Colonic mucosa (tissue), 4 donors: ENCODE measurements at places on chromosomes 3 and 15.

DNA sequence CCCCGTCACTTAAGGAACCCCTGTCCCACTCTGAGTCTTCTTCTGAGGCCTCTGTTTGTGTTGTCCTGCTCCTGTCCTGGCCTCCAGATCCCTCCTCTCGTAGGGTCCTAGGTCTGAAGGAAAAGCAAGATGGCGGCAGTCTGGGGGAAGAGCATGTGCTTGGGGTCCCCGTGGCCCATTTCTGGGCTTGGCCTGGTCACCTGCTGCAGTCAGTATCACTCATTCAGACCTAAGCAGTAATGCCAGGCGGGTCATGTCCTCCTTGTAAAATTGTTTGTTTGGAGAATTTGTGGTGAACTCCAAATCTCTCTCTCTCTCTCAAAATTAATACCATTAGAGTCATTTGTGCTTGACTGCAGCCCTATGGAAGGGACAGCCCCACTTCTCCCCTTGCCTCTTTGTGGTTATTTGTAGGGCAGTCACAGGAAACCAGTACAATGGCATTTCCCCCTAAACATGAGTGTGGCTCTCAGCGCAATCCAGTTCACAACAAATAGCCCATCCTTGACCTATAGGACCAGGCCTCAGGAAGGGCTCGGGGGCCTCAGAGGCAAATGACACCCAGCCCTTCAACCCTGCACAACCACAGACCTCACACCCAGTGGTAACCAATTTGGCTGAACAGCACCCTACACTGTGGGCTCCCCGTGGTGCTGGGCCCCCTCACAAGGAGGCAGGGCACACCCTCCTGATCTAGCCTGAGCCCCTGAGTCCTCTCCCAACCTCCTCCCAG, 173.5 kb downstream of the OR4M2 start:
- no peak for DNase-seq

- DNase-seq: no peak
Measured at GRCh38 chr15:95799286-95800200, 531.0 kb upstream of the NR2F2 start.

DNA sequence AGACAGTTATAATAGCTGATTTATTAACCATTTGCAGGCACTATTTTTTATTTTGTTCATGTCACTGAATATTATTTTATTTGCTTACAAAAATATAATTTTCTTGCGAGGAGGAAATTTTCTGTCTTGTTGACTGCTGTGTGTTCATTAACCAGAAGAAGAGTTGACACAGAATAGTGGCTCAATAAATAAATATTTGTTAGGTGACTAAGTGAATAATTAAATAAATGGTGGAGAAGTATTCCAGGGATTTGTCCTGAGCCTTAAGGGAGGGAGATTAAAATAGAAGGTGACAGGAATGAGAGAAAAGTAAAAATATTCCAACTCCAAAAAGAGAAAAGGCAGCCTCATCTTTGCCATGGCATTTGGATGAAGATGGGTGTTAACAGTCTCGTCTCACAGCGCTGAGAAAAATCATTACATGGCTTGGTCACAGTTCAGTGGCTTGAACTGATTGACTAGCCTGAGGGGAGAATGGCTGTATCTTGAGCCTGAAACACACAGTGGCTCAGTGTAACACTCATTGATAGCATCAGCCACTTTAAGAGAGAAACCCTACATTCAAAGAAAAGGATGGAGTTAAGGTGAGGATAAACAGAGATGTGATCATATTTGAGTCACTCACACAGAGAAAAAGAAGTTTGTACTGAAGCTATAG, 449.9 kb upstream of the NAALADL2 start:
- DNase-seq: no peak

GRCh38 chr3:96213393-96213792, 601.0 kb upstream of the EPHA6 start:
- DNase-seq: no peak

GRCh38 chr15:101394654-101395053, 94.9 kb downstream of the PCSK6 start:
- no peak for DNase-seq

DNA sequence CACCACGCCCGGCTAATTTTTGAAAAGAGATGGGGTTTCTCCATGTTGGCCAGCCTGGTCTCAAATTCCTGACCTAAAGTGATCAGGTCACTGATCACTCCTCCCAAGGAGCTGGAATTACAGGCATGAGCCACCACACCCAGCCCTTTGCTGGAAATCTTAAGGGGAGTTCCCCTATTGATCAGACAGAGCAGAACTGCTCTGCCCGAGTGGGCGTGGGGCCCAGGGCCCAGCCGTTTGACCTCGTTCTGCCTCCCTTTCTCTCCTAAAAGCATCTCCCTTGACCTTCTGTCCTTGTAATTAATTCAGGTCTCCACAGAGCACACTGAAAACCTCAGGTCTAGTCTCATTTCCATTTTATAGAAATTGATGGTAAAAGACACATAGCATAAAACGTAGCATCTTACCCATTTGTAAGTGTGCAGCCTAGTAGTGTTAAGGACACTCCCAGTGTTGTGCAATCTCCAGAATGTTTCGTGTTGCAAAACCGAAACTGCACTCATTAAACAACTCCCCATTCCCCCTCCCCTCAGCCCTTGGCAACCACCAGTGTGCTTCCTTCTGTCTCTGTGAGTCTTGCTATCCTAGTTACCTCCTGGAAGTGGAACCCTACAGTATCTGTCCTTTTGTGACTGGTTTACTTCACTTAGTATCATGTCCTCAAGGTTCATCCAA, 89.3 kb downstream of the SLCO3A1 start:
- peak; percentile 91 for DNase-seq
